DMS 273 treated with DMSO at 0.1 percent for 48 hours (cell line): ENCODE measurements at places on chromosomes 2 and 18.

- DNase-seq: peak; percentile 26
These were observed 79.5 kb downstream of the EVA1A start for GRCh38 chr2:75480971-75481836.

DNA sequence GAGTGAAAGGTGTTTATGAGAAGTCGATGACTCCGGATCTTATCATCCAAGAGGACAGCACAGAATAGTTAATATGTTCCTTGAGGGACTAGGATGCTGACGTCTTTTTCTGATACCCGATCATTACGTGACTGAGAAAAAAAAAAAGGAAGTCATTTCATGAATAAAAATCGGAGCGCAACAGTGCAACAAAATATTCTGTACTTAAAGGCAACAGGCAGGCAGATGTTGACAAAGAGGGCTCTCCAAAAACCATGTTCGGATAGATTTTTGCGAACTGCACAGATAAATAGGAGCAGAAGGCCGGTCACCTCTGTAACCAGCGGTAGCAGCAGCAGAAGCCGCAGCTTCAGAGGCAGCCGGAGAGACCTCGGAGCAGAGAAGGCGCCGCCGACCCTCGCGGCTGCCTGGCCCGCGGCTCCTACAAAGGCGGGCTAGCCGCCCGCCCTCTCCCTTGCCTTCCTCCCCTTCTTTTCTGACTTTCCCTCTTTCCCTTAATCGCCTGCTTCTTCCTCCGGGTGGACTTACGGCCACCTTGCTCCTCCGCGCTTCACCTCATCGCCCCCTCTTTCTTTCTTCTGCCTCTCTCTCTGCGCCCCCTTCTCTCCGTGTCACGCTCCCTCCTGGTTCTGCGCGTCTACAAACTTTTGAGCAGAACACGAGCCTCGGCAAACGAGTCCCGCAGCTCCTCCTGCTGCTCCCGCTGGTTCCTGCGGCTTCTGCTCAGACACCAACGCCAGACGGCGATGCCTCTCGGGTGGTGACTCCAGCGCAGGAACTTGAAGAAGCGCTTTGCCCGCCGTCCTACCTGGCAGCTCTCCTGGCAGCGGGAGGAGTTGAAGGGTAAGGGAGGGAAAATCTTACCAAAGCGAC lies at the start of gene ADCYAP1:
ADCYAP1 (plus strand) TSS at position 654 of the 873 bp plus-strand sequence. CDS start 516 bp downstream, outside the sequence.
- DNase-seq: peak; percentile 28

GRCh38 chr2:181790716-181791649 lies 100.5 kb upstream of the ITPRID2 start:
- DNase-seq: peak; percentile 27

- DNase-seq: no peak
These were observed 226.2 kb downstream of the KCNS3 start for GRCh38 chr2:18104595-18105224.

GRCh38 chr2:128525653-128526052 lies 207.0 kb upstream of the HS6ST1 start:
- DNase-seq: no peak

DNA sequence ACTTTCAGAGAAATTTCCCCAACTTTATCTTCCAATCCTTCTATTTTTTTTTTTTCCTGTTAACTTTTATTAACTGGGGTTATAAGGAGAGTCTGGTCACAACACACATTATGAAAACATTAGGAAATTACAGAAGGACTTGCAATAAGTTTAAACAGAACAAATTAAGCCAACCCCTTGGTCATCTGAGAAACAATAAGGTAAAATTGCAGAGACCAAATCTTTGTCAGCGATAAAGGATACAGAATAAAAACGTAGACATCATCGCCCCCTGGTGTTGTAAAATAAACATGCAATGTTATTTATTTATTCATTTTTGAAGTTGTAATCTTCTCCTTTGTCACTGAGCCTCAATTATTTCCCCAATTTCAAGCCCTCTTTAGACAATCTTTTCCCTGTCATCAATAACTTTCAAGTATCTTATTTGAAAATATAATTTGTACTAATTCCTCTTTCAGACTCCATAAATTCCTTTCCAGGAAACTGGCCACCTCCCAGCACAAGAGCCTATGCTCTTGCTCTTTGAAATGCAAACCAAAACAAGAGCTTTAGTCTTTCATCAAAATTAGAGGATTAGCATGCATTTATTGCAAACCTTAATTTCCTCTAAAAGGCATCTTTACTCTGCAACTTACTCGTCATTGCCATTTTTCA lies 19.5 kb downstream of the G6PC2 start:
- no peak for DNase-seq

DNA sequence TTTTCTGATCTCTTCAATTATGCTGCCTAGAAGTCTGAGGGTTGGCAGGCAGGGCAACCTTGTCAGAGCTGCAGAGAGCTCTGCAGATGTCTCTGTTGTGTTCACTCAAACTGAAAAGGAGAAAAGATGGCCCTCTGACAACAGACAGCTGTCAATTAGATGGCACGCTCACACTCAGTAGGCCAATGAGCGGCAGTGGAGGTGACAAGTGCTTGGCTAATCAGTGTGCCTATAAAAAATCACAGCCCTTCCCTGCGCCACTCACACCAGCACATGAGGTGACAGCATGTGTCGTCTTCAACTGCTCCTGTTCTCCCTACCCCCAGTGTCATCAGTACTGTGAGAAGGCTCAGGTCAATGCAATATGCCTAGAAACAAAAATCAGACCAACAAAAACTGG lies 203.9 kb downstream of the TCF4 start:
- DNase-seq: no peak

DNA sequence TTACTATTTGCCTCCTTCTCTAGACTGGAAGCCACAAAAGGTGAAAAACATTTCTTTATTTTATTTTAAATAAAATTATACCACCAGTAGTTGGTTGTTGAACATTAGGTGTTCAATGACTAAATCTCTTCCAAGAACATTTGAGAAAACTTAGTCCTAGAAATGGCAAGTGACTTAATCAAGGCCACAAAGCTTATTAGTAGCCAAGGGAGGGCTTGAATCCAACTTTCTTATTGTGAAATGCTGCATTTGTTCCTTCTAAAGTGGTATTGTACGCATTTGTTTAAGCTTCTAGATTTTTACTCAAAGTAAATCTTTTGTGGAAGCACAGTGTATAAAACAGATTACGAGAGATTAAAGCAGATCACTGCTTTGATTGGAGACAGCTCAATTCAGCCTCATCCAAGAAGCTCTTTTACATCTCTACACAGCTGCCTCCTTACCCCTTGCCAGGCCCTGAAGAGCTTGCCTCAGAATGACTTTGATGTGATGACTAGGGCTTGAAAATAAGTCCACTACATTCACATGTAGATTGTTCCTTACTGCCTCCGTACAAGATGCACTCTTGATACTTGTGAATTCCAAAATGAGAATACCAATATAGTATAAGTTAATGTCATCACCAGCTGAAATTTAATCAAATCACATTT lies 244.8 kb downstream of the XIRP2 start:
- DNase-seq: no peak

DNA sequence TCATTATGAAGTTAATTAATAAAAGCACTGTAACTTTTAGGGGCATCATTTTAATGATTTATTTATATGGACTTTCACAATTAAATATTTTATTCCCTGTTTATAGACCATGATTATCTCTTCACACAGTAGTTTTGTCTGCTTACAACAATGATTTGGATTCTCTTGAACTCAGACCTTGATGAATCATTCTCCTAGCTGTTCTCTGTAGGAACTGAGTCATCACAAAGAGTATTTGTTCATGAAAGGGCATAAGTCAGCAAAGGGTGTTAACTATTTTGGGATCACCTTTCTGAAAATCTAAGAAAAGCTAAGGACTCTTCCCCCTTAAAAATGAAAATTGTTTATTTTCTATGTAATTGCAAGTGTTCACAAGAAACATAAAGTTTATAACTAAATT lies 461.1 kb upstream of the UBE2E3 start:
- DNase-seq: no peak

DNA sequence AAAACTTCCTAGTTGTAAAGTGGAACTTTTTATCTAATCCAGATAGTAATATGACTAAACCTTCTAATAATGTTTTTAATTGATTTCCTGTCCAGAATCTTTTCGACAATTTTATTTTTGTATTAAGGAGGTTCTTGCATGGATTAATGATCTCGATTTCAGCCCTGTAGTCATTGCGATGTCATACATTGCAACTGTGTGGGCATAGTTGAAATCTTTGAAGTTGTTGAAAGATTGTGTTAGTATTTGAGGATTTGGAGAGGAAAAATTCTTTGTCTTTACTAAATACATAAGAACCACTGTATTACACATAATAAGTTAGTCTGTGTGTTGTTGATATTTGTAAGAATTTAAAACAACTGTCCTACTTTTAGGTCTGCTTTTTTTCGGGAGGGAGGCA lies 31.1 kb downstream of the ACSL3 start:
- DNase-seq: no peak

- no peak for DNase-seq
These were observed 502.5 kb upstream of the ACVR2A start for GRCh38 chr2:147342329-147342728.

GRCh38 chr2:11967946-11968465 lies 221.6 kb downstream of the LPIN1 start:
- peak; percentile 56 for DNase-seq

DNA sequence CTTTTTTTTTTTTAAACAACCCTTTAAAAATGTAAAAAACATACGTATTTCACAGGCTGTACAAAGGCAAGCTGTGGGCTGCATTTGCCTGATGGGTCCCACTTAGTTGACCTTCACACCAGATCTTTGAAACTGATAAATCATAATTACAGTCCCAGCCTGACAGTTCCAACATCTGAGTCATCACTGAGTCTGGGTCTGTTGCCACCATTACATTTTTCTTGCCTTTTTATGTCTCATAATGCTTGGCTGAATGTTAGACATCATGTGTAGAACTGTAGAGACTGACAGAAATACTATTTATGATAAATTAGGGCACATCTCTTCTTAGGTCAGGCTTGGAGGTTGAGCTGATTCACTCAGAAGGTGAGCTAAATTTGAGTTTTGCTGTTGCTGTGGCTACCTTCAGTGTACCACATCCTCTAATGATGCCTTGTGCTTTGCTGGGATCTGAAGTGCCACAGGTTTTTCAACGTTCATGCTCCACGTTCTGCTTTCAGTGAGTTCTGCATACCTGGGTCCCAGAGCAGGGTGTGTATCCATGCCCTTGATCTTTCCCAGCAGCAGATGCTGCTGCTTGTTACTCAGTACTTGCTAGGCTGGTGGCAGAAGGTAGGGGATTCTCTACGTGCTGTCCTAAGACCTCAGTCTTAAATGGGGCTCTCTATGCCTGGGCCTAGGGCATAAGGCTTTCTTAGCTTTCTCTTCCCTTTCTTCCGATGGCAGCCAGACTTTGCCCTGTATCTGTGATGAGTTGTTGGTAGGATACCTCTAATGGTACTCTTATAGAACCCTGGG lies 160.6 kb upstream of the SMAD7 start:
- DNase-seq: no peak
